HT-29 (cell line): ENCODE measurements at places on chromosomes 6 and 20.
A peak's percentile ranks its signal among the peaks of the same experiment; 100 is the strongest.

GRCh38 chr6:116409756-116410155 is 39.0 kb downstream of the DSE start:
- DNase-seq, result no peak

DNA sequence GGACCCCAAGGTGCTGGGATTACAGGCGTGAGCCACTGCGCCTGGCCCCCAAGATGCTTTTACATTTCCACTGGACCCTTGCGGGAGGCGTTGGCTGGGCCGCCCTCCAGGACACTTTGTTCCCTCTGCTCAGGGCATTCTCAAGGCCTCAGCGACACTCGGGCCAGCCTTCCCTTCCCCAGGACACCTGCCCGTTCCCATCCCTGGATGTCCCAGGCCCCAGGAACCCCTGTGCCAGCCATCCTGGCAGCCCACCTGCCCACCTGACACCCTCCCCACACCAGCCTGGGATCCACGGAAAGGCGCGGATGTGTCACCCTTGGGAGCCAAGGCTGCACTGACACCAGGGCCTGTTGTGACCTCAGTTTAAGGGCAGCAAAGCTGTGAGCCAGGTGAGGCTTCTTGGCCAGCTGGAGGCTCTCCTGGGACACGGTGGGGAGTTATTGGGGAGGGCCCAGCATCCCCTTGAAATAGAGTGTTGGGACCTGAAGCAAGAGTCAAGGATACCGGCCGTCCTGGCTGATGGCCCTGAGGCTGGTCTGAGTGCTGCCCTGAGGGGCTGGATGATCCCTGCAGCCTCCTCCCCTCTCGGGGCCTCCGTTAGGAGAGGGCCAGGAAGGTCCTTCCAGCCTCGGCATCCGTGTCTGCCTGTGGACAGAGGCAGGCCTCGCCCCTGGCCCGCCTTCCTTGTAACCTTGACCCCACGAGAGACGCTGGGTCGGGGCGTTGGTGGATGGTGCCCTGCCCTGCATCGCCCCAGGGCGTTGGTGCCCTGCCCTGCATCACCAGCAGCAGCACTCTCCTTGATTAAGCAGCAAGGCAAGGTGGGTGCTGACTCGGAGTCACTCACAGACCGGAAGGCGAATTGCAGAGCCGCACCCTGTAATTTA is 84.2 kb upstream of the BHLHE23 start:
- no peak for DNase-seq

DNA sequence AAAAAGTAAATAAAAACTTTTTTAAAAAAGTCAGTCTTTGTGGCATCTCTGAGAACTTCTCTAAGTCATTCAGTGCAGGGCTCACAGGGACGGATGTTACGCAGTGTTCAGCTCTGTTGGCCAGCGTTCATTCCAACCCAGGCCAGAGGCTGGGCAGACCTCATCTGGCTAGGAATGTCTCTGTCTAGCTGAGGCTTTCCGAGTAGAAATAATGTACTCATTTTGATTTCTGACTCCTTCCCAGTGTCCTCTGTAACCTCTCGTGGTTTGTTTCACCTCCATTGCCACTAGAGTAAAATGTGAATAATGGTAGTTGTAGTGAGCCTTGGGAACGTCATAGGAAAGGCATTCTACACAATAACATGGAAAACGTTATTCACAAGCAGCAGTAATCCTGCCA is 135.1 kb downstream of the TMEM242 start:
- DNase-seq, result no peak

- DNase-seq, result peak; percentile 31
Measured at GRCh38 chr6:24274441-24275083, 83.3 kb downstream of the DCDC2 start.

DNA sequence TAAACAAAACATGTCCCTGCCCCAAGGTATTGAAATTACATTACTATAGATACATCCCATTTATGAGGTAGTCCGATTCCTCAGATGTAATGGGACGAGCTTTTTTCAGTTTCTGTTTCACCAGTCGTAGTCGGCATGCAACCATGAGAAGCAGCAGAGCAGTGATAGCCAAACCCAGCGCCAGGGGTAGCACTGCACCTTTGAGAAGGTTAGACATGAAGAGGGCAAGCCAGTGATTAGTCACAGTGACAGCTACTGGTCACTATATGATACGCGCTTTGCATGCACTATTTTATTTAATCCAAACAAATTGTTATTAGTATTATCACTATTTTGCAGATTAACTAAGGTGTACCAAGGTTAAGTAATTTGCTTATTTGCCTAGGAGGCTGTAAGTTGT is 43.7 kb downstream of the LRP11 start:
- DNase-seq, result no peak

DNA sequence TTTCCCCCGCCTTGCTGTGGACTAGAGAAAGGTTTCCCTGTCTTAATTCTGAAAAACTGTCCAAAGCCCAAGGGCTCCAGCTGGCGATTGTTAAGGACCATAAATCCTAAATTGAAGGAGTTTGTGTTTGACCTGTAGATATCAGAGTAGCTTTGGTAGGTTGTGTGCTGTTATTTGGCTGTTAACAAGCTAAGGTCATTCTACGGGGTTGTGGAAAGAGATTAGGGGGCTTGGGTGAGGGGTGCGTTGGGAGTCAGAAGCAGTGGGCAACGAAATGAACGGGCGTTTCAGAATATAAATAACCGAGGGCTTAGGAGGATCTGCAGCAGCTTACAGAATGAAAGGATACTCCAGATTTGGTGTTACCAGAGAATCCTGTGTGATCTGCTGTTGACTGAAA is 32.6 kb upstream of the BTN3A2 start:
- DNase-seq, result no peak

- DNase-seq, result peak; percentile 99
Measured at GRCh38 chr20:62121776-62122653, at the start of gene LSM14B. TSS of gene LSM14B (plus strand) at chr20:62122475. CDS start at chr20:62122667, 192 bp downstream.

GRCh38 chr6:48057601-48058000 is 53.4 kb downstream of the PTCHD4 start:
- DNase-seq, result no peak

DNA sequence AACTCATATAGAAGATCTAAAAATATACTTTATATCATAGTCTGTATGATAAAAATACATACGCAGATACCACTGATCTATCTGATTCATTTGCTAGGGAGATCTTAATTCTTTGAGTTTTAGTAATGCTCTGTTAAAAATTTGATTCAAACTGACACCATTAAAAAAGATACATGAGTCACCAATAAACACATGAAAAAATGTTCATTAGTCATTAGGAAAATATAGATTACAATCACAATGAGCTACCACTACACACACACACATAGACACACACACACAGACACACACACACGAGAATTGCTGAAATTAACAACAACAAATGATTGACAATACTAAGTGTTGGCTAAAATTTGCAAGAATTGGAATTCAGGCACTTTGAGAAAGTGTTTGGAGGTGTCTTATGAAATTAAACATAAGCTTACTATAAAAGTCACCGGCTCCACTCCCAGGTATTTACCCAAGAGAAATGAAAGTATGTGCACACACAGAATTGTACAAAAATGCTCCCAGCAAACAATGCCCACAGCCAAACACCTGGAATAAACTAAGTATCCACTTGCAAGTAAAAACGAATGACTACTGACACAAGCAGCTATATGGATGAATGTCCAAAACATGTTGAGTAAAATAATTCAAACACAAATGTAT is 117.7 kb upstream of the GGTLC1 start:
- no peak for DNase-seq

GRCh38 chr6:40854592-40854991 is 184.4 kb downstream of the UNC5CL start:
- DNase-seq, result no peak

DNA sequence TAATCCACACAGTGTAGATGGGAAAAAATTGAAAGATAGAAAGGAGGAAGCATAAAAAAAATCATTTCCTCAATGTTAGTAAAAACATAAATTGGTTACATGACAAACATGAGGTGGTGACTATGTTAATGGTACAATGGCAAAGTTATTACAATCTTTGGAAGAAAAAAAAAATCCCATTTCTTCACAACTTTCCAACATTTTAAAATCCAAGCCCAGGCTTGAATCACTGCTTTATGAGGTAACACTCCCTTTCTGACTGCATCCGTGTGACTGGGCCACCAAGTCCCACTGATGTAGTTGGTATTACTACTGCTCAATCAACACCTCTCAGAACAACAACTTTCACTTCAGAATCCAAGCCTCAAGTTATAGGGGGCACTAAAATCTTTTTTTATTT is 160.4 kb downstream of the BTBD9 start:
- no peak for DNase-seq

- DNase-seq, result no peak
Measured at GRCh38 chr6:132380358-132381029, 20.8 kb downstream of the MOXD1 start.

GRCh38 chr6:752438-752837 is 59.5 kb upstream of the EXOC2 start:
- DNase-seq, result no peak
